ENCODE measurements at places on chromosomes 3 and 15.

DNA sequence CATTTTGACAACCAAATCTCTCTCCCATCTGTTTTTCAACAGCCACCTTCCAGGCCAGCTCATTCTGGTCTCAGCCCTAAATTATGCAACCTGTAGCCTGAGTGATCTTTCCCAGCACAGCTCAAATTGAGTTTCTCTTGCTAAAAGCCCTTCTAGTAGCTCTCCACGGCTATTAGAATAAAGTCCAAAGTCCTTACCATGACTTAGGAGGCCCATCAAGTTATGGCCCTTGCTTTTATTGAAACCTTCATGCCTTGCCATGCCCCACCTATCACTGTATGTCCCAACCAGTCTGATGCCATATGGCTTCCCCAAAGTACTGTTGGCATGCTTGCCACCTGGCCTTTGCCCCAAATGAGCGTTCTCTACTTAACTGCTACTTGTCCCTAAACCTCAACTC, 303.5 kb upstream of the GADL1 start:
- DNase-seq = no peak

GRCh38 chr15:67462875-67463274, 58.1 kb upstream of the C15orf61 start:
- DNase-seq = no peak

- no peak for DNase-seq
These were observed 55.8 kb downstream of the SLC41A3 start for GRCh38 chr3:126028096-126028495.

GRCh38 chr15:58110999-58111717, 27.0 kb upstream of the AQP9 start:
- DNase-seq = no peak

- DNase-seq = no peak
These were observed 5.9 kb downstream of the PARP3 start for GRCh38 chr3:51948016-51948580.

DNA sequence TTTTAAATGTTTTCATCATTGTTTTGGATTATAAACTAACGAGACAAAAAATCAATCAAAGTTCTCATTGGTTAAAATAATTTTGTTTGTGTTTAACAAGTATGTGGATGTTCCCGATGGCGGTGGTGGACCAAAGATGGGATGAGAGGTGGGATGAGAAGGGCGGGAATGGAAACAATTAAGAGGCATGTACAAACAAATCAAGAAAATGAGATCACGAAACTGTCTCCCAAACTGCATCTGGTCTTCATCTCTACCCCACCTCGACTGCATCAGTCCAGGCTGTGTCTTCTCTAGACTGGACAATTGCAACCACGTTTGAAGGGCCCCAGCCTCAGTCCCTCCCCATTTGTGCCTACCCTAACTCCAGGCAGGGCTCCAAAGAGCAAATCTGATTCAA, 56.1 kb downstream of the SLC12A8 start:
- DNase-seq = no peak

DNA sequence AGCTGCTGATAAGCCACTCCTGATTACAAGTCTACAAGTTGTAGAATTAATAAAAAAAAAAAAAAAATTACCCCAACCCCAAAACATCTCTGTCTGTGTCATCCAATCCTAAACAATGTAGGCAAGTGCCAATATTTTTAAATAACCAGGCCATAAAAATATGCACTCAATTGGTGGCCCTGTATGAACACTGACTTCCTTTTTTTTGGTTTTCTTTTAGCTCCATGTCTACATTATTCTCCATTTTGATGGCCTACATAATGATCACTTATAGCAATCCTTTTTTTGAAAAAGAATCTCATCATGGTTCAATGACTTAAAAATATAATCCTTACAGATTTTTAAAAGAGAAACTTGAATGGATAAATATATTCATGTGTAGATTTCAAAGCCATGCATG, 72.1 kb downstream of the FOXP1 start:
- no peak for DNase-seq

DNA sequence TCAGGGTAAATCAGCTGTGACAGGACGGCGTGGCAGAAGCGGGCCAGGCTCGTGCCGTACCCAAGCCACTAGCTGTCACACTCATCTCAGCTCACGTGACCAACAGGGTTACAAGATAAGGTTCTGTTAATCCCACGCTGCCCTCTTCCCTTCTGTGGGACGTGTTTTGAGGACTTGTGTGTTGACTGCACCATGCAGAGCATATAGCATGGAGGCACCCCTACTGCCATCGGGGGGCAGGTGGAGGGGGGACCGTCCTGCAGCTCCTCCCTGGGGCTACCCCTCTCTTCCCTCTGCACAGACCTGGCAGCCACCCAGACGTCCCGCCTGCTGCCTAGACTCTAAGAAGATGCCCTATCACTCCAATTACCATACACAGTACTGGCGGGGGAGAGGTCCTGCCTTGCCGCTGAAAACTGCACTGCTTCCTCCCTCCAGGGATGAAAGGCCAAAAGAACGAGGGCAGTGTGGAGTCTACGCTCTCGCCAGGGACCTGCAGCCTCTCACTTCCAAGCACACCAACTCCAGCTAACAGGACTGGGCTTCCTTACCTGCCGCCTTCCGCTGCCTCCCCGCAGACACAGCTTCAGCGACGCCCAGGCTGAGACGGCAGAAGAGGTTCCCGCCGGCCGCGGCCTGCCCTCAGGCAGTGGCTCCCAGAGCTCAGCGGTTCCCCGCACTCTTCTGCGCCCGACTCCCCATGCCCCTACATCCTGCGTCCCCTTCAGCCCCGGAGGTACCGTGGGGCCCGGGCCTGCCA, at the start of gene TNK2:
TSS of gene TNK2 (minus strand) at position 618 of the 760 bp plus-strand sequence. CDS start 19,963 bp downstream, outside the sequence.
- no peak for DNase-seq

DNA sequence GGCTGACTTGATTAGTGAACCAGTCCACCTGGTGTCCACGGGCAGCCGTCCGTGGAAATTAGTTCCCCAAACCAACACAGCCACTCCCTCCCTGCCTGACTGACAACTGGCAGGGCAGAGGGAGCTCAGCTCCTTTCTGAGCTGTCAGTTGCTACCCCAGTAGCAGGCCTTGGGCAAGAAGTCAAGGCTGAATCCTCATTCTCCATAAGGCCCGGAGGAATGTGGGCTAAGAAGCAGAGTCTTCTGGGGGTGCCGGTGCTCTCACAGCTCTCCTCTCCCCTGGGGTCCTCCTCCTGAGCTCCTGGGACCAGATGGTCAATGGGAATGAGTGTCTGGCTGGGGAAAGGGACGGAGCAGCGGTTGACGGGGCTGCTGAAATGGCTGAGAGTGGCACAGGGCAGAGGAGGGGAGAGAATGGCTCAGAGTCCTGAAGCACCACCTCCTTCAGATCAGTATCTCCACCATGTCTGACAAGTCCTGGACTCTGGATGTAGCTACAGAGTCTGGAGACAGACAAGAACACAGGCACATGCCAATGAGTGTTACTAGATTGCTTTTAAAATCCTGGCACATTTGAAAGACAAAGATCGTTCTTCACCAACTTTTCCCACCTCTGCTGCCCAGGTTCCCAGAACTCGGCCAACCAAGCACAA, 16.9 kb downstream of the AMOTL2 start:
- DNase-seq = no peak

GRCh38 chr3:151931171-151931570, 57.7 kb downstream of the SUCNR1 start:
- no peak for DNase-seq

- DNase-seq = no peak
These were observed 515.9 kb downstream of the RBMS3 start for GRCh38 chr3:29796808-29797207.

All from thymus (tissue), 14 donors.